NCI-H748 treated with DMSO at 0.1 percent for 48 hours (cell line): ENCODE measurements at places on chromosomes 2 and 18.

DNA sequence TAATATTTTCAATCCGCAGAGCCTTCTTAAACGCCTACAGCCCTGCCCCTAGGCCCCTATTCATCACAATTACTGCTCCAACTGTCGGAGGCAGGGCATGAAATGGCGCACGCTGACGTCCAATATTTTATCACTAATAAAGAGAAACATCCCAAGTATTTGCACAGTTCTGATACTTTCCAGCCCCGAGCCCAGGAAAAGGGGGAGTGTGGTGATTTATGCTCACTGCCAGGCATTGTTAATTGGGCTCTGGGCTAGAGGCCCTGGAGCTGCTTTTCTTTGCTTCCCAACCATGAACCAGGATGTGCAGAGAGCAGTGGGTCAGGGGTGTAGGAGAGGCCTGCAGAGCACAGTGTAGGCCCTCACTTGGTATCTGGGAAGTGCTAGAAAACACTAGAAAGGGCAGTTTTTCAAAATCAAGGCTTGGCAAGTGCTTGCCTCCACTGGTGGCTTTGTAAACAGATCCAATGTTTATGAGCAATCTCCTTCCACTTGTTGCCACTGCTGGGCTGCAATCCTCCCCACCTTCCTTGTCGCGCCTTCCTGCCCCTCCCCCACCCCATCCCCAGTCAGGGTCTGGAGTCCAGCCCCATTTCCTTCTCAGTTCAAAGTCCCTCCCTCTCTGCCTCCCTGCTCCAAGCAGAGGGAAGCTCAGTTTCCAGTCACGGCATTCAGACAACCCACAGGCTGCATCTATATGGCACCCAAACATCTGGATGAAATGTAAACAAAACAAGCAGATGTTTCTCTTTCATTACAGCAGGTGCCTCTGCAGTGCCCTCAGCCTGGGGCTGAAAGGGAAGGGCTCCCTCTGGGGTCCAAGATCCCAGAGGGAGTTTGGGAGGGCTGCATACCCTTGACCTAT lies 83.9 kb upstream of the PKDCC start:
- DNase-seq, result peak; percentile 2

GRCh38 chr18:42310956-42311355 lies 355.9 kb downstream of the PIK3C3 start:
- DNase-seq, result no peak

DNA sequence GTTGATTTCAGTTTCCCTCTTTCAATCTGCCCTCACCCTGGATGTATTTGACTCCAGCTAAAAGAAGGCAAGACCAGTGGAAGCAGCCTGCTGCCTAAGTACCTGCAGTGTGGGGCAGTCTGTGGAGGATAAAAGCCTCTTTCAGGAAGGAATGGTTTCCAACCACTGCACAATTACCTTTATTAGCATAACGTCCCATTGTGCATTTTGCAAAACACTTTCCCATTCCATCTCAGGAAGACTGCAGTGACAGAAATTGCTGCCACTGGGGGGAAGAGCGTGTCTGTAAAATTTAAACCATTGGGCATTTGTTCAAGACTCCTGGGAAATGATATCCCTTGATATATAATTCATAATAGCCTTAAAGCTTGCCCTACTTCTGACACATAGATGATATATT lies 26.2 kb downstream of the CYRIA start:
- no peak for DNase-seq

GRCh38 chr18:62812242-62812641 lies 96.9 kb downstream of the PHLPP1 start:
- no peak for DNase-seq

GRCh38 chr2:241066171-241066892 lies 35.8 kb downstream of the MTERF4 start:
- no peak for DNase-seq

DNA sequence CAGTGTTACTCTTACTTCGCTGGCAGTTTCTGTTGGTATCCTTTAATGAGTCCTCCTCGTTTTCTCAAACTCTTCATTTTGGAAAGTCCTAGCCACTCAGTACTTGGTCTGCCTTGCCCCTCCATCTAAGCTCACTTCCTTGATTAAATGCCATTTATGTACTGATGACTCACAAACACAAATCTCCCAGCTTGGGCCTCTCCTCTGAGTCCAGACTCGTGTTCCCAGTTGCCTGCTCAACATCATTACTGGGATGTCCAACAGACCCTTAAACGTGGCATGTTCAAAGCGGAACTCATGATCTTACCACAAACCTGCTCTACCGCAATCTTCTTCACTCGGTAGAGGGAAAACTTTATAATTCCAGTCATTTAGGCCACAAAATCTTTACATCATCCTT lies 13.8 kb upstream of the CCDC68 start:
- DNase-seq, result no peak

DNA sequence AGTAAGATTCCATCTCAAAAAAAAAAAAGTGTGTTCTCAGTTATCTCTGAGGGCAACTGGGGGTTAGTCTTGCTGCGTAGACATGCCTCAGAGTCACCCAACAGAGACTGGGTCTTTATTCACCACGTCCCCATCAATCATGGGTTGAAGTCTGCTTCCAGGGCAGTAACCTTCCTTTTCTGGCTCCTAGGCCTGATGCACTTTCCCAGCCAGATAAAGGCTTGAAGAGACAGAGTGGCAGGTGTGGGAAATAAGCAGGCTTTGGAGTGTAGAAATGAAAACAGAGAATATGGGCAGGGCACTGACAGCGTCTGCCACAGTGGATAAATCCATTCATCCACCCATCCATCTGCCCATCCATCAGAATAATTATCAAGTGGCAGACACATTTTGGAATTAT lies 134.1 kb upstream of the LGALSL start:
- no peak for DNase-seq

DNA sequence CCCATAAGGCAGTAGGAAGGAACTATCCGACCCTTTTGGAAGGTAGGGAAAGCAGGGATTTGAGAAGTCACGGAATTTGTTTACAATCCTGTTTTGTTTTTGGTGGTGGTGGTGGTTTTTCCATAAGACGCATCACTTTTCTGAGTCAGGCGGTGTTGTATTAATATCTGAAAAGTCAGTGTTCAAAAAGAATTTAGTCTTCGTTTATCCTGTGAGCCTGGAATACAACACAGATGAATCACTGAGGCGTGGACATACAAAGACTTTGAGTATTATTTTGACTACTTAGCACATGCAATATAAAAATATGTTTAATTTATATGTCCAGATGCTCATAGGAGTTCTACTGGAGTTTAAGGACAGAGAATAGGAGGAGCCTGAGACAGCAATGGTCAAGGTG lies 785 bp downstream of the ZNF892 start:
- no peak for DNase-seq

GRCh38 chr2:6810961-6811360 lies 54.7 kb downstream of the CMPK2 start:
- no peak for DNase-seq

- no peak for DNase-seq
Measured at GRCh38 chr2:233823731-233824121, 30.6 kb downstream of the HJURP start.

DNA sequence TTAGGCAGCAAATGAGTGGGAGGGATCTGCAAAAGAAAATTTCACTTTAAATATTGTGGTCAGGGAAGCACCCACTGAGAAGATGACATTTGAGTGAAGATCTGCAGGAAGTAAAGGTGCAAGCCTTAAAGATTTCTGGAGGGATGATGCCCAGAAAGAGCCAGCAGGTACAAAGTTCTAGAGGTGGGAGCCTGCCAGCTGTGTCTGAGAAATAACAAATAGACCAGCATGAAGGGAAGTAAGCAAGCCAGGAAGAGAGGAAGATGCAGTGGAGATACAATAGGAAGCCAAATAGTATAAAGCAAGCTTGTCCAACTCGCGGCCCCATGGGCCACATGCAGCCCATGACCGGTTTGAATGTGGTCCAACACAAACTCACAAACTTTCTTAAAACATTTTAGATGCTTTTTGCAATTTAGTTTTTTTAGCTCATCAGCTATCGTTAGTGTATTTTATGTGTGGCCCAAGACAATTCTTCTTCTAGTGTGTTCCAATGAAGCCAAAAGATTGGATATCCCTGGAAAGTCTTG lies 489.9 kb downstream of the DCC start:
- no peak for DNase-seq

DNA sequence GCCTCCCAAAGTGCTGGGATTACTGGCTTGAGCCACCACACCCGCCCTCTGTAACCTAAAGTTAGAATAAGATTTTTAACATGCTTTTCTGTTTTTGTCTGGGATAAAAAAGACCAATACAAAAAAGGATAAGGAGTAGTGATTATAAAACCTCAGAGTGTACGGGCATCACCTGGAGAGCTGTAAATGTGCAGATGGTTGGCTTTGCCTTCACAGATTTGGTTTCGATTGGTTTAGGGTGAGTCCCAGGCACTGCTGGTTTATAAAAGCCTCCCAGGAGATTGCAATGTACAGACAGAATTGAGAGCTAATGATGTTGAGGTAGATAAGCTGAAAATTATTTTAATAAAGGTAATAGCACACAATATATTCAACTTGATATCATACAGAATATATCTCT lies 289.7 kb upstream of the FSHR start:
- no peak for DNase-seq

DNA sequence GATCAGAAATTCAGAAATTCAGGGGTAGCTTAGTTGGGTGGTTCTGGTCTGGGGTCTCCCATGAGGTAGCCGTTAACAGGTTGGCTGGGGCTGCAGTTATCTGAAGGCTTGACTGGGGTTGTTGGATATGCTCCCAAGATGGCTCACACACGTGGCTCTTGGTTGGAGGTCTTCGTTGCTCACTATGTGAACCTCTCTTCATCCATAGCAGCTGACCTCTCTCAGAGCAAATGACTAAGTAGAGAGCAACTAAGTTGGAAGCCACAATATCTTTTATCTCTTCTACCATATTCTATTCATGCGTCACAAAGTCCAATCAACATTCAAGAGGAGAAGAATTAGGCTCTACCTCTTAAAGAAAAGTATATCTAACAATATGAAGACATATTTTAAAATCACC lies 38.7 kb upstream of the SERTAD2 start:
- DNase-seq, result no peak

DNA sequence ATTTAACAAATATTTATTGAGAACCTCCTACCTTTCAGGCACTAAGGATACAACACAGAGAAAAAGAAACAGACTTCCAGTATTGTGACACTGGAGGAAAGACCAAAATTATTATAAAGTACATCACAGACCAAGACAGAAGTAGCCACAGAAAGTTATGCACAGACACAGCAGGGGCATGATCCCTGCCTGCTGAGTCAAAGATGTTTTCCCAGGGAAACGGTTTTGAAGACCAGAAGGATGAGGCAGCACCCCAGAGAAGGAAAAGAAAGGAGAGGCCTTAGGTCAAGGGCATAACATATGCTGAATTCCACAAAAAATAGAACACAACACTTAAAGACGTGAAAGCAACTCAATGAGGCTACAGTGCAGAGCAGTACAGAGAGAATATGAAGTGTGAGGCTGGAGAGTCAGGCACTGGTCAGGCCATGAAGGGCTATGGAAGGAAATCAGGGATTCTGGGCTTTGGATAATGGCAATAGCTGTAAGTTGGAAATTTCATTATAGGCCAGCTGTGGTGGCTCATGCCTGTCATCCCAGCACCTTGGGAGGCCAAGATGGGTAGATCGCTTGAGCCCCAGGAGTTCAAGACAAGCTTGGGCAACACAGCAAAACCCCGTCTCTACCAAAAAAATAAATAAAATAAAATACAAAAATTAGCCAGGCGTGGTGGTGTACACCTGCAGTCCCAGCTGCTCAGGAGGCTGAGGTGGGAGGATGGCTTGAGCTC lies 8.2 kb downstream of the ADAM17 start:
- DNase-seq, result no peak

DNA sequence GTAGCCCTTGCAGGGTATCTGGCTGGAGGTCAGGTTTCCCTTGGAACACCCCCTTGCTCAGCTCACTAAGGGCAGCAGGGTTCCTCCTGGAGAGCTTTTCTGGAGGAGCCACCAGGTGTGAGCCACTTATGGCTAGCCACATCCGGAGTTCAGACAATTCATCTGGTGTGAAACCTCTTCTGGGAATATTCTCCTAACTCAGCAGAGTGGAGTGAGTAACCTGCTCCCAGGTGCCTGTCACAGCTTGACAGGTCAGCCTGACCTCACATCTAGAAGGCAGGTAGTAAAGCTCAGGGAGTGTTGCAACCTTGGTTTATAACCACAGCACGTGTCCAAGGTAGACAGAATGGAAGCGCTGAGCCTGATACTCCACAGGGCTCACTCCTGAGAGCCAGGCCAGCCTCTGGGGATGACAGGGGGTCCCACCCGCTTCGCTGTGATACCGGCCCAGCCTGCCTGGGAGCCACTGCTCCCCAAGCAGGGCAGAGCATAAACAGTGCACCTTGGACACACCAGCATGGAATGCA lies 62.6 kb upstream of the TGFA start:
- no peak for DNase-seq

DNA sequence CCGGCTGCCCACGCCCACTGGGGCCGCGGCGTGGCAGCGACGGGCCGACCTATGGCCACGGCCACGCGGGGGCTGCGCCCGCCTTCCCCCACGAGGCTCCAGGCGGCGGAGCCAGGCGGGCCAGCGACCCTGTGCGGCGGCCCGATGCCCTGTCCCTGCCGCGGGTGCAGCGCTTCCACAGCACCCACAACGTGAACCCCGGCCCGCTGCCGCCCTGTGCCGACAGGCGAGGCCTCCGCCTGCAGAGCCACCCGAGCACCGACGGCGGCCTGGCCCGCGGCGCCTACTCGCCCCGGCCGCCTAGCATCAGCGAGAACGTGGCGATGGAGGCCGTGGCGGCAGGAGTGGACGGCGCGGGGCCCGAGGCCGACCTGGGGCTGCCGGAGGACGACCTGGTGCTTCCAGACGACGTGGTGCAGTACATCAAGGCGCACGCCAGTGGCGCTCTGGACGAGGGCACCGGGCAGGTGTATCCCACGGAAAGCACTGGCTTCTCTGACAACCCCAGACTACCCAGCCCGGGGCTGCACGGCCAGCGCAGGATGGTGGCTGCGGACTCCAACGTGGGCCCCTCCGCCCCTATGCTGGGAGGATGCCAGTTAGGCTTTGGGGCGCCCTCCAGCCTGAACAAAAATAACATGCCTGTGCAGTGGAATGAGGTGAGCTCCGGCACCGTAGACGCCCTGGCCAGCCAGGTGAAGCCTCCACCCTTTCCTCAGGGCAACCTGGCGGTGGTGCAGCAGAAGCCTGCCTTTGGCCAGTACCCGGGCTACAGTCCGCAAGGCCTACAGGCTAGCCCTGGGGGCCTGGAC lies 253.2 kb downstream of the GLI2 start:
- DNase-seq, result no peak

GRCh38 chr2:95058466-95058988 lies 33.0 kb downstream of the MAL start:
- DNase-seq, result no peak

- DNase-seq, result no peak
Measured at GRCh38 chr18:47247416-47248114, 3.9 kb downstream of the SKOR2 start.

DNA sequence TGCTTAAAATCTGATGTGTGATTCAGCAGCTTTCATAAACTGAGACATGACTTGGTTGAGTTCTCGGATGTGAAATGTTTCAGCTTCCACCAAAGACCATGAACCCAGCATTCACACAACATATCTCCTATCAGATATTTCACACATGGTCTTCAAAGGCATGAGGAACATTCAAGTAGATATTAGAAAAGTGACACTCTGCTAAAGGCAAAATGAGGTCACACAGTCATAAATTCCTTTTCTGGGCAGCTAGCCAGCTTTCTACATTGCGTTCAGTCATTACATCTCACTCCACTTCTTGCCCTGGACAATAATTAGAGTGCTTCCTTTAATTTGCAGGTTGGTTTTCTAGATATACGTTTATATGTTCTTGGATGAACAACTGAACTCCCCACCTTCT lies 96.7 kb downstream of the GAREM1 start:
- DNase-seq, result peak; percentile 84
